Brain pericyte (primary cell): ENCODE measurements at places on chromosomes 4 and X.

DNA sequence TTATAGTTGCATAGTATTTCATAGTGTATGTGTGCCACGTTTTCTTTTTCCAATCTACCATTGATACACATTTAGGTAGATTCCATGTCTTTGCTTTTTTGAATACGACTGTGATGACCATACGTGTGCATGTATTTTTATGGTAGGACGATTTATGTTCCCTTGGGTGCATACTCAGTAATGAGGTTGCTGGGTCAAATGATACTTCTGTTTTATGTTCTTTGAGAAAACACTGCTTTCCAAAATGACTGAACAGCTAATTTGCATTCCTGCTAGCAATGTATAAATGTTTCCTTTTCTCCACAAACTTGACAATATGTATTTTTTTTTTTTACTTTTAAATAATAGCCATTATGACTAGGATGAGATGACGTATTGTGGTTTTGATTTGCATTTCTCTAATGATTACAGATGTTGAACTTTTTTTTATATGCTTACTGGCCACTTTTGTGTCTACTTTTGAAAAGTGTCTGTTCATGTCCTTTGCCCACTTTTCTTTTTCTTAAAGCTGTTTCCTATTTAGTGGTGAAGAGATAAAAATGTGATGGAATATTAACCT, 969.5 kb upstream of the NDST4 start:
- DNase-seq = no peak

DNA sequence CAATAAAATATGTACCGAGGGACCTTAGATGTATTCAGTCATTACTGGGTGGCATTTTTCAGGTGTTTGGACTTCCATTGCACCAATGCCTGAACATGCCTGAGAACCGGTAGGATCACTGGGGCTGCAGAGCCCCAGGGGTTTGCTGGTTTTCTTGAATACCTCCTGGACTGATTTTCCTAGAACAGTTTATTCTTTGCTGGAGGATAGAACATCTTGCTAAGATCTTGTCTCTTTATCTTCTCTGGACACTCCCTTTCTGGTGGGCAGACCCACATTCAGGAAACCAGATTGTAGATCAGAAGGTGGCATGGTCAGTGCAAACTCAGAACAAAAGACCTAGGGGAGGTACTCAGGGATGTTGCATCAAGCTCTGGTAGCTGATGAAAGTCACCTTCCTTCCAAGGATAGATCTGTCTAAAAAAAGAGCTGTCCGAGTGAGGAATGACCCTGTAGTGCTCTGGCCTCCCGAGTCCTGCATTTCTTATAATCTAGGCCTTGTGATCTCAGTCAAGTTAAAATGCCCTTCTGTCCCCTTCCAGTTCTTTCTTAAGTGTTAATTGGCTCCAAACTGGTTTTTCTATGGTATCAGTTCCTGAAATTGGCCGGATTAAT, 84.8 kb downstream of the CLDN34 start:
- no peak for DNase-seq

- no peak for DNase-seq
These were observed 35.0 kb upstream of the MXD4 start for GRCh38 chr4:2296631-2297601.

DNA sequence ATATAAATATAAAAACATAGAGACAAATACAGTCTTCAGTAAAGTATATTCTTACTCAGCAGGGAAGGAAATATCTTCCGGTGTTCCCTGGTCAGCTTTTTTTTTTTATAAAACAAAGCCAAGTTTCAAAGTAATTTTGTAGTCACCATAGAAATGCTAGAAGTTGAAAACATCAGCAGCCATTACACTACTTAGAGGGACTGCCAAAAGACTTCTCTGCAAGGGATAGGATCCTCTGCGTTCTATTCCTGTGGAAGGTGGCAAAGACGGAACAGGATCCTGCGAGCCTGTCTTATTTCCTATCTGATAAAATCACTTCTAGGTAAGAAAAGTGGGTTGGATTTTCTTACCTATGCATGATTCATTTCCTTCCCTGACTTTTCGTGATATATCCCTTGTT, 19.4 kb downstream of the CLDN22 start:
- DNase-seq = no peak

- DNase-seq = no peak
These were observed 708 bp downstream of the ARAP2 start for GRCh38 chr4:36243355-36244256.

DNA sequence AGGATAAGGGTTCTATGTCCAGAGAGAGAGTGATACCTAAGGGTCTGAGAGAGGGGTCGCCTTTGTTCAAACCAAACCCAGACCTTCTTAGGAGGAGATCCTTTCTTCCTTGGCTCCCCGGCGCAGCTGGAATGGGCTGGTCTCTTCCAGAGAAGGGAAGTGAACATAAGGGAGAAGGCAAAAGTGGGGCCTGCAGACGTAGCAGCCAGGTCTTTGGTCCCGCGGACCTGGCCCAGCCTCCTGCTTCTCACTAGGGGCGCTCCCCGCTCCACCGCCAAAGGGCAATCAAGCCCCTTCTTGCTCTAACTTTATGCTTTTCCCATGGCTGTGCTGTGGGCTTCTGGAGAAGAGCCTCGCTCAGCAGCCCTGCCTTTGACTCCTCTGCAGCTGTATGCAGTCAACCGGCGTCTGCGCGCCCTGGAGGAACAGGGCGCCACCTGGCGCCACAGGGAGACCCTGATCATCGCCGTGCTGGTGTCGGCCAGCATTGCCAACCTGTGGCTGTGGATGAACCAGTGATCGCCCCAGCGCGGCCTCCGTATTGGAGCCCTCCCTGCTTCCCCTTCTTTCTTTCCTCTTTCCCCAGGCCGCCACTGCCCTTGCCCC, 6.5 kb downstream of the FATE1 start:
- DNase-seq = no peak

DNA sequence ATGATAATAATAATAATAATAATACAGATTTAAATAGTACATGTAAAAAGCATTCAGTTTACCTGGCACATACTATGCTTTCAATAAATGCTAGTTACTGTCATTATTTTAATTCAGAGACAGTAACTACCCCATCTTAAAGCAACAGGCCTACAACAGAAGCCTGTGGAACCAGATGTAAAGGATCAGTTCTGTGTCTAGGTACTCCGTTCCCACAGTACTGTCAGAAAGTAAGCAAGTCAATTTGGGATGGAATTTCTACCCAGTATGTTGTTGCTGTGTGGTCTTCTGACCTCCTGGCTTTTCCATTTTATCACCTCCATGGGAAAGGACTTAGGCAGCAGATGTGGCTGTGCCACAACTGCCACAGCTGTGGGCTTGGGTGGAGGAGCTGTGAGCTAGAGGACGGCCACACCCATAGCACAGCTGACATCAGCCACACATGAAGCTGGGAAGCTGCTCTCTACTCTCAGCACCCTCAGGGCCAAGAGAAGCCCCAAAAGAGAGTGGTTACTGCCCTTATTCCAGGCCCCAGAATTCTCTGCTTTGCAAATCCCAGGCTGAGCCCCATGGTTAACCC, 102.8 kb downstream of the CBR4 start:
- DNase-seq = no peak

- no peak for DNase-seq
These were observed 31.3 kb downstream of the NIPAL1 start for GRCh38 chr4:48047896-48048295.

DNA sequence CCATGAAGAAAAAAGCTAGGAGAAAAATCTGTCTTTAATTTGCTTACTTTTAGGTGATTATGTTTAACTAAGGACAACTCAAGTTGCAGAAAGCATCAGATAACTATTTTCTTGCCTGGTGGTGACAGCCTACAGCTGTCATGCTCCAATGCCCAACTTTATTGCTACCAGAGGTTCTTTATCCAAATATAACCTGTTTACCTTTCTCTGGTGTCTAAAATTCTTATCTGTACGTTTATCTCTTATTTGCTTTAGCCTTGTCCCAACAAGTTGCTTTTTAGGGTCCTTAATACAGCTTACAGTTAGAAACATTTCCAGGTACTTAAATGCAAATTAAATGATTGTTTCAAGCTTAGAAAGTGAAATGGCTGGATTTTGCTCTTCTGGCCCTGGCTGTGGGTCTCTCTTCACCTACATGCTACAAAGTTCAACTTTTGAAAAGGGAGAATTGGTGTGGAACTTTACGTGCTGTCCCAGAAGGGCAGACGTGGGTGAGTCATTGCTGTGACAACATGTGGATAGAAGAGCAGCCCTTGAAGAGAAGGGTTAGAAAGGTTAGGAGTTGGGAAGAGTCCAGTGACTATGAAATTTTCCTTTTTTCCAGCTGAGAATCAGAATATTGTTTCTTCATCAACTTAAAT, 60.7 kb downstream of the HPGD start:
- no peak for DNase-seq

- no peak for DNase-seq
These were observed 211.9 kb downstream of the AFAP1 start for GRCh38 chr4:7727749-7728148.

- DNase-seq = no peak
These were observed 45.2 kb downstream of the FAM53A start for GRCh38 chr4:1638873-1639272.

- no peak for DNase-seq
These were observed 252.4 kb upstream of the ARHGAP24 start for GRCh38 chr4:85222561-85222960.

DNA sequence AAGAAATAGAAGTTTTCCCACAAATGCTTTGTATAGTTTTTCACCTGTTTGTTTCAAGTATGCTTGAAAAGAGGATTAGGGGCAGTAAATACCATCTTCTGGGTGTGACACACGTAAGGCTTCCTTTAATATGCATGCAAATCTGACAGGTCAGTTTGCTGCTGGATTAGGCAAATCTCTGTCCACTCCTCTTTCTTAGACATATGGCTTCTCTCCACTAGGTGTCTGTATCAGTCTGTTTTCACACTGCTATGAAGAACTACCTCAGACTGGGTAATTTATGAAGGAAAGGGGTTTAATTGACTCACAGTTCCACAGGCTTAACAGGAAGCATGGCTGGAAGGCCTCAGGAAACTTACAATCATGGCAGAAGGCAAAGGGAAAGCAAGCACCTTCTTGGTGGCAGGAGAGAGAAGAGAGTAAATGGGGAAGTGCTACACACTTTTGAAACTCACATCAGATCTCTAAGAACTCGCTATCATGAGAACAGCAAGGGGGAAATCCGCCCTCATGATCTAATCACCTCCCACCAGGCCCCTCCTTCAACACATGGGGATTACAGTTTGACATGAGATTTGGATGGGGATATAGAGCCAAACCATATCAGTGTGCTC, 66.9 kb downstream of the TAB3 start:
- DNase-seq = no peak

DNA sequence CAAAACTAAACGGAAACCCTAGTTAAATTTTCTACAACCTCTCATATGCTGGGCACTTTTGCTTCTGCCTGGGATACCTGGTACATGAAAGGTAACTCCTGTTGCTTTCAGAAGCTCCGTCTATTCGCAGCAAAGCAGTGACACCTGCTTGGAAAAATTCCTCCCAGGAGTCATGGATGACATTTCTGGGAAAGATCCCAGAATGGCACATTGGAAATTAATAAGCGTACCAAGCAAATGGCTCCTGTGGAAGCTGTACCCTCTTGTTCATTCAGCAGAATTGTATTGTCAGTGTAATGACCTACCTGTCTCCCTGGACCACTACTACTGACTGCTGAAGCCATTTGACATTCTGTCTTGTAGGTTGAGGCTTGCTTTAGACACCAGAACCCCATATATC, 349.7 kb upstream of the NOCT start:
- DNase-seq = no peak

DNA sequence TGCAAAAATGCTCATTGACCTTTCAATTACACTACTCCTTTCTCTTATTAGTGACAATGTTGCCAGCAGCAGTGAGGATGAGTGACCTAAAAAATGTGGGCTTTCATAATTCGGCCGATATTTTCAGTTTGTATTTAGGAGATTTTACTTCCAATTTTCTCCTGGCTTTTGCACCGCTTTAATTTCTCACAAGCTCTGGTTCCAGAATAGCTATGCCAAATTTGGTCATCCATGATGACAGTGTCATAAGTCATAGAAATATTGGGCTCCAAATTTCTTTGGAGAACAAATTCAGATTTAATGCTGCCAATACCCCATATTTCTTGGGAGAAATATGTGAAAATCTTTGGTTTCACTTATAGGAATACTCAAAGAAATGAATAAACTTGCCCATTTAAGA, 187.7 kb upstream of the HCCS start:
- no peak for DNase-seq

DNA sequence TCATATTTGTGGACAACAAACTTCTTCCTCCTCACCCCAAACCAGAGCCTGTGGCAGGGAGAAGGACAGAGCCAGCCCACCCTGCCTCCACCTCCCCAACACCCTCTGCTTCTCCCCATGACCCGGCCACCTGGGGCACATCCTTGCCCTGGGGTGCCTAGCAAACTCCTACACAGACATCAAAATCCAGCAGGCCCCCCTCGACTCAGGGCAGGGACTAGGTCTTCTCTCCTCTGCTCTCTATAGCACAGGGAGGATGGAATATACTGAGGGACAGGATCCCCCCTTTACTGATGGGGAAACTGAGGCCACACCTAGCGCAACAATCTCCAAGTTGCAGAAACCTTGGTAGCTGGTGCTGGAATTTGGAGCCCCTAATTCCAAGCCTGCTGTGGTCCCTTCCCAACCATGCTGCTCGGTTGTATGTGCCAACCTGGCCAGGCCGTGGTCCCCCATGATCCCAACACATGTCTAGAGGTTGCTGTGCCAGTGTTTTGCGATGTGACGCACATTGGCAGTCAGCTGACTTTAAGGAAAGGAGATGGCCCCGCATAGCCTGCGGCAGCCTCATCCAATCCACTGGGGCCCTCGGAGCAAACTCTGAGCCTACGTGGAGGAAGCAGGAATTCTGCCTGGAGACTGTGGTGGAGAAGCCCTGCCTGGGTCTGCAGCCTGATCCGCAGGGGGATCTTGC, 53.9 kb upstream of the ADRA2C start:
- DNase-seq = no peak

GRCh38 chr4:13371048-13371447, 113.1 kb downstream of the RAB28 start:
- no peak for DNase-seq

GRCh38 chr4:174933083-174933482, 14.9 kb downstream of the ADAM29 start:
- no peak for DNase-seq
